ENCODE measurements at places on chromosomes 6 and 20.

DNA sequence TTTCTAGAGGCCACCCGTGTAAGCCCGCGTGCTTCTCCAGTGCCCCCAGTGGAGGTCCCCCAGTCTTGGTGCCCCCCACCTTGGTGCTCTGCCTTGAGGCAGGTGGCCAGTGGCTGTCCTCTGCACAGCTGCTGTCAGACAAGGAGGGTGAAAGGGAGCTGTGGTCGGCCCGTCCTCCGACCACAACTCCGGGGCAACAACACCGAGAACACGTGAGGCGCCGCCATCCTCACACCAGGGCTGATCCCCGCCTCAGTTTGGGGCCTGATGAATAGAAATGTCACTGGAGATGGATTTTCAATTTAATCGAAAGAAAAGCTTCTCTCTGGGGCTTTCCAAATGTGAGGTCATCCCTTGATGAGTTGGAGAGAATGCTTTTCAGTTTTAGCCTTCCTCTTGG, 304.6 kb downstream of the CDH4 start:
- DNase-seq = no peak

DNA sequence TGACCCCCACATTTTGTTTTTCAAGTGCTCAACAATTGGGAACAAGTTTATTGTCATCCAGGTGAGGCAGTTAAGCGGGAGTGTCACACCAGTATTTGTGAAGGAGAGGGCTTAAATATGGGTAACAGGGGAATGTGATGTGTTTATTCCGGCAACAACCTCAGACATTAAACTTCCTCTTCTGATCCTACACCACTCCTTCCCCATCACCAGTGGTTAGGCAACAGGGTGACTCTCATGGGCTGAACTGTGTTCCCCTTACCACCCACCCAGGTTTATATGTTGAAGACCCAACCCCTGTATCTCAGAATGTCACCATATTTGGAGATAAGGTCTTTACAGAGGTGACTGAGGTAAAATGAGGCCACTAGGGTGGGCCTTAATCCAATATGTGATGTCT, 52.1 kb upstream of the RNF182 start:
- DNase-seq = no peak

GRCh38 chr6:37005827-37006567, 542 bp downstream of the FGD2 start:
- no peak for DNase-seq

DNA sequence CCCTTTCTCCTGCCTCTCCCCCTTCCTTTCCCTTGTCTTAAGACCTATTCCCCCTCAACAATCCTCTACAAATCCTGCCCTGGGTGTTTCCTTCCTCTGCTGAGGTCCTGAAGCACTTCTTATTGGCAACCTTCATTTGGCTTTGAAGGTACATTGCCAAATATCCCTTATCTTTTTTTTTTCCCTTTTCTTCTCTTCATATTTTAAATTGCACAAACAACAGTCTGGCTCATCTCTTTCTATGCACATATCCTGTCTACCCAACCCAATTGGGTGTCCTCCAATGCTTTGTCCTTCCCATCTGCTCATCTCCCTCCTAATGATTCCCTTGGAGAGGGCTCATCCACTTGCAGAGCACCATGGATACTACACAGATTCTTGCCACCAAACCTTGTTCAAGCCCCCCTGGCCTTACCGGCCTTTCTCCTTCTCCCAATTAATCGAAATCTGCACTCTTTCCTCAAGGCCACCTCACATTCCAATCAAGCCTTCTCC, 537.9 kb upstream of the JARID2 start:
- no peak for DNase-seq

DNA sequence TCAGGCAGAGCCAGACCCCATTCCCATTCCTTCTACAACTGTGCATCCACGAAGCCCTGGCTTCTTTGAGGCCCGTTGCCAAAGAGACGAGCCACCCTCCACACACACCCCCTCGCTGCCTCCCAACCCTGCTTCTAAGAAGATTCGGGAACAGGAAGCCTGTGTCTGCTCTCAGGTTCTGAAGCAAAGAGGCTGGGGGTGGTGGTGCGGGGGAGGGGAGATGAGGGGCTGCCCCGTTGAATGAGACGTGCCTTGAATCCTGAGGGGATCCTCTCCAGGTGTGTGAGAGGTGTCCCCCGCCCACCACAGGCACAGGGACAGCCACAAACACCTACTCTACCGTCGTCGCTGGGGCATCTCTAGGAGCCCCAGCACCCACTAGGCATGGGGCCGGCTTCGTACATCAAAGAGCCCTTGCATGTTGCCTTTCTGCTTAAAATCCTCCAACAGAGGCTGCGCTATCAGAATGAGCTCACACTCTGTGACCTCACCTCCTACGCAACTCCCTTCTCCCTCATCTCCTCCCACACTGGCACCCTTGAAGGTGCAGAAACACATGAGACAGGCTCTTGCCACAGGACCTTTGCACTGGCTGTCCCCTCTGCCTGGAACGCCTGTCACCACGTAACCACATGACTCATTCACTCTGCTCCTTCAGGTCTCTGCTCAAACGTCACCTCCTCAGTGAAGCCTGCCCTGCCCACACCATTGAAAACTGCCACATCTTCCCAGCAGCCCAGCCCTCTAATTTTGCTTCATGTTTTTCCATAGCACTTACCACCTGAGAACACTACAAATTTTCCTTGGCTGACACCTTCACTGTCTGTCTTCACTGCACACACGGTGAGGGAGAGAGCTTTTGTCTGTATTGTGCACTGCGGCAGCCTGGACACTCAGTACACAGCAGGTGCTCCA, 58.5 kb downstream of the PREX1 start:
- no peak for DNase-seq

DNA sequence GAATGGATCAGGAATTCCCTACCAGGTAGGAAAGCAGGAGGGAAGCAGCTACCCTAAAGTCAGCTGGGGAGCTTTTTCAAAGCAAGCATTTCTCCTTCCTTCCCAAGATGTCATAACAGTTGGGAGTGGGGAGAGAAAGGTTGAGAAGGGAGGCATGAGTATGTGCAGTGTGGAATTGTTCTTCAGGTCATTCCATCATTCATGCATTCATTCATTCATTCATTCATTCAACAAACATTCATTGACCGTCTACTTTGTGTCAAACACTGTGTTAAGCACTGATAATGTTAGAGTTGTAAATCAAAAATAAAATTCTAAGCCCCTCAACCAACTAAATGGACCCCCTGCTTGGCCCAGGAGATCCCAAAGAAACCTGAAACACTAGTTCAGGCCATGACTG, 49.2 kb upstream of the FAM184A start:
- no peak for DNase-seq

DNA sequence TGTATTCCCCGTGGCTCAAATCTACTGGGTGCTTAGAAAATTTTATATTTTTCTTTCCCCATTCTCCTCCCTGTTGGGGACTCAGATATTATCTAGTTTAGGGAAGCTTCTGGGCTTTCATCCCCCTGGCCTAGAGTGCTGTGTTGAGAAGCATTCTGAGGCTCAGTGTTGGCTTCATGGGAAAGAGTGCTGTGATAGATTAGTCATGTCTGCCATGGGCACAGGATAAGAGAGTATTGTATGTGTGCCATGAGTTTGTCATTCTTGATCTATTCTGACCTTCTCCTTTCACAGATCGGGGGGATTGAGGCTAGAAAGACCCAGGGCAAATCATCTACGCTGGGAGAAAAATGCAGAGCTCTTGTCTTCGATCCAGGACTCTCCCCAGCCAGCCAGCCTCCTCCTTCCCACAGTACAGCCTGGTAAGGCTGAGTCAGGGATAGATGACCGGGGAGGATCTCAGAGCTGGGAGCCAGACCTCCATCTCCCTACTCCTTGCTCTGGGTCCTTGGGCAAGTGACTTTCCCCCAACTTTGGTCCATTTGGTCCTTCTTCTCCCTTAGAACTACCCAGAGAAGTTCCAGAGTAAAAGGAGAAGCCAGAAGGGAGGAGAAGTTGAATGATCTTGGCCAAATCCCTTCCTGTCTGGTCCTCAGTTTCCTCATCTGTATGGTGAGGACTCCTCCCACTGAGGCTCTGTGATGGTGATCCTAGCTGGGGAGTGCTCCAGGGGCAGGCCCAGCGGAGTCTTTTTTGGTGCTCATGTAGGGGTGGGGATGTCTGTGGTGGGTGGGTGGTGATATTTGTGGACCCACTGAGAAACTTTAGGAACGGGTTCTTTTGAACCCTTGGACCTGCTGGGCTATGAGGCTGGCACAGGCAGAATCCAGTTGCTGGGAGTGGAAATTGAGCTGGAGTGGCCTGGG, 5.0 kb downstream of the SRC start:
- no peak for DNase-seq

DNA sequence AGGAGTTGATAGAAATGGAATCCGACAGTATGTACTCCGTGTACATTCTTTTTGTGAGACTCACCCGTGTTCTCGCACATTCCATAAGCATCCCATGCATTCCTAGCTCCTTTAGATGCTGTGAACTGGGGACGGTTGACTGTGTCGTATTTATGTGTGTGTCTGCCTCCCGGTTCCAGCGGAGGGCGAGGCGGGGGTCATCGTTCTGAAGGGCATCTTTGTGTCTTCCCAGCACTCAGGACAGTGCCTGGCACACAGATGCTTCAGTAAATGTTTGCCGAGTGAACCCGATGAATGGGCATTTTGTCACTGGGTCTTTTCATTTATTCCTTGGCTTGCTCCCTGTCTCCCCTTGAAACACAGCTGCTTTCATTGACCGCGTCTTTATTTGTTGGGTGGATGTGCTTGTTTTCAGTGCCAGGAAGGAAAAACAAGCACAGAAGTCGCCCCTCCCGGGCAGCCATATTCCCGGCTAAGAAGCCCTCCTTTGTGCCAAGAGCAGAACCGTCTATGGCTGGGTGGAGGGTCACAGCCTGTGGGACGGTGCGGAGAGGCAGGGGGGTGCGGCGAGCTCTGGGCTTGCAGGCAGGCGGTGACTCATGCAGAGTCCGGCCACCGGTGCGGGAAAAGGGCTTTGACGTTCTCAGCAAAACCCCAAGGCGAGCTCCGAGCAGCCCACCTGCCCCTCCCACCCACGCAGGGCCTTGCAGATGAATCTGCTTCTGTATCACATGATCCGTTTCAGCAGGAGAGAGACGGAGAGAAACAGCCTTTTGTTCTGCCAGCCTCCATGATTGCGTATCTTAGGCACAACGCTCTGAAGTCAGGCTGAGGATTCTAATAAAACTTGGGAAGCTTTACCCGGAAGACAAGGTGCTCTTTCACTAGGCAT, 11.2 kb upstream of the PSMG4 start:
- DNase-seq = peak; percentile 86

GRCh38 chr6:80550281-80550680, 443.8 kb downstream of the BCKDHB start:
- no peak for DNase-seq

Data from left hindlimb (tissue), 1 donor.